Muscle of leg (tissue), 16 donors: ENCODE measurements at places on chromosomes 2 and 18. TPM values are rescaled to one million over a fixed set of nuclear protein-coding genes. Genes with fewer than 3 reads are reported as not detected.

The SLC20A1 gene
- 20.8 TPM for polyA plus RNA-seq

GRCh38 chr2:226408141-226408540 is 391.5 kb downstream of the IRS1 start:
- DNase-seq, result no peak

The CD207 gene
- polyA plus RNA-seq, result 0.36 TPM

DNA sequence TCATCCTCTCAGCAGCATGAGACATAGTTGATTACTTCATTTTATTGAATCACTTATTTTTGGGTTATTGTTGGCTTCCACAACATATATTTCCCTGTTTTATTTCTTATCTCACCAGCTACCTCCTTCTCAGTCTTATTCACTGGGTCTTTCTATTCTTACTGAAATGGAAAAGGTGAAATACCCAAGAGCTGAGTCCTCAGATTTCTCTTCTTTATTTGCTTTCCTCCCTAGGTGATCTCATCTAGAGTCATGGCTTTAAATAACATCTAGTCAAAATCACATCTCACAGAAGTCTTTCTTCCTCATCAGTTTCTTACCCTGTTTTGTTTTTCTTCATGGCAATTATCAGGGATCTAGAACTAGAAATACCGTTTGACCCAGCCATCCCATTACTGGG is 105.0 kb upstream of the RBBP8 start:
- no peak for DNase-seq

The ITGAV gene
- polyA plus RNA-seq, result 33.0 TPM

GRCh38 chr18:523561-523960 is 23.1 kb upstream of the COLEC12 start:
- no peak for DNase-seq

The RNF144A gene
- 13.7 TPM for polyA plus RNA-seq

DNA sequence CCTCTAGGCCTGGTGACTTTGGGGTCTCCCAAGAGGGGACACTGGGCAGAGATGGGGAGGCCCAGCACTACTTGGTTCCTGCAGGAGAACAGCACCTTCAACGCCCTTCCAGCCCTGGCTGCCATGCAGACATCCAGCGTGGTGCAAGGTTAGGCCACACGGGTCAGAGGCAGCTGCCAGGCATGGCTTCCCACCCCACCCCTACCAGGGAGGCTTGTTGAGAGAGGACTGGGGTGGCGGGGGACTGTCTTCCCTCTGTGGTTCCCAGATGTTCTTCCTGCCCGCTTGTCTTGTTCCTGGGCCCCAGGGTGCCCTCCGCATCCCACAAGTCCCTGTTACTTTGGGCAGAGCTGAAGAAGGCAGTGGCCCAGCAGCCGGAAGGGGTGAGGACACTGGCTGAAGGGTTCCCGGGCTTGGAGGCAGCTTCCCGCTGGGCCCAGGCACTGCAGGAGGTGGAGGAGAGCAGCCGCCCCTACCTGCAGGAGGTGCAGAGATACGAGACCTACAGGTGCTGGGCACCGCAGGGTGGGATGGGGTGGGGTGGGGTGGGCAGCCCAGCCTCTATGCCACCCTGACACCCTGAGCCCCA is 4.5 kb downstream of the PROM2 start:
- DNase-seq, result no peak

DNA sequence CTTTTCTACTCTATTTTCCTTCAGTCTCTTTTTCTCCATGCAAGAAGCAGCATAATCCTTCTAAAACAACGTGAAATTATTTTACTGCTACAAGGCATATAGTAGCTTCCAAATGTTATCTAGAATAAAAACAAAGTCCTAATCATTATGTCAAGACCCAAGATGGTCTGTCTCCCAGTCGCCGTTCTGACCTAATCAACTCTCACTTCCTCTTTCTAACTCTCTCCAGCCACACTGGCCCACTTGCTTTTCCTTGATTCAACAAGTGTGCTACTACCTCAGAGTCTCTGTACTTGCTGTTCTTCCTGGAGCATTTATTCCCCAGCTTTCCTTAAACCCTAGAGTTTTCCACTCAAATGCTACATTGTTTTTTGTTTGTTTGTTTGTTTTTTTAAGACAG is 1491.2 kb downstream of the LRP1B start:
- DNase-seq, result no peak

- no peak for DNase-seq
Observed at GRCh38 chr18:10402871-10403559, 51.4 kb upstream of the APCDD1 start.

The CKAP2L gene
- polyA plus RNA-seq, result 8.3 TPM

The EVA1A gene
- polyA plus RNA-seq, result 12.7 TPM

DNA sequence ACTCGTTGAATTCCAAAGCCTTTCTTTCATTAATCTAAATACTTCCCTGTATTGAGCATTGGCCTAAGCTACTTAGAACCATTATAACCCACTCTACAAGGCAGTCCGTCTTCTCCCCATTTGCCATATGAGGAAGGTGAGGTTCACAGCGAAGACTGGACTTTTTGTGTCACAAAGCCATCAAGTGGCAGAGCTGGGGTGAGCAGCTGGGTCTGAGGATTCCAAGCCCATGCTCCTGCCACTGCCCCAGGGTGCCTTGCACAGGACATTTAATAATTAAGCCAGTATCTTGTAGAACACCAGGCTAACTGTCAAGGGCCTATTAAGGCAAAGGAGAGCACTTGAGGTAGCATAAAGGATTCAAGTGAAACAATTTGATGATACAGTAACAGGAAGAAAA is 68.8 kb upstream of the ZNF397 start:
- DNase-seq, result no peak

- no peak for DNase-seq
Observed at GRCh38 chr2:74571058-74571457, 16.5 kb downstream of the DOK1 start.

GRCh38 chr2:241505086-241505780 is 3.2 kb downstream of the STK25 start:
- DNase-seq, result no peak

DNA sequence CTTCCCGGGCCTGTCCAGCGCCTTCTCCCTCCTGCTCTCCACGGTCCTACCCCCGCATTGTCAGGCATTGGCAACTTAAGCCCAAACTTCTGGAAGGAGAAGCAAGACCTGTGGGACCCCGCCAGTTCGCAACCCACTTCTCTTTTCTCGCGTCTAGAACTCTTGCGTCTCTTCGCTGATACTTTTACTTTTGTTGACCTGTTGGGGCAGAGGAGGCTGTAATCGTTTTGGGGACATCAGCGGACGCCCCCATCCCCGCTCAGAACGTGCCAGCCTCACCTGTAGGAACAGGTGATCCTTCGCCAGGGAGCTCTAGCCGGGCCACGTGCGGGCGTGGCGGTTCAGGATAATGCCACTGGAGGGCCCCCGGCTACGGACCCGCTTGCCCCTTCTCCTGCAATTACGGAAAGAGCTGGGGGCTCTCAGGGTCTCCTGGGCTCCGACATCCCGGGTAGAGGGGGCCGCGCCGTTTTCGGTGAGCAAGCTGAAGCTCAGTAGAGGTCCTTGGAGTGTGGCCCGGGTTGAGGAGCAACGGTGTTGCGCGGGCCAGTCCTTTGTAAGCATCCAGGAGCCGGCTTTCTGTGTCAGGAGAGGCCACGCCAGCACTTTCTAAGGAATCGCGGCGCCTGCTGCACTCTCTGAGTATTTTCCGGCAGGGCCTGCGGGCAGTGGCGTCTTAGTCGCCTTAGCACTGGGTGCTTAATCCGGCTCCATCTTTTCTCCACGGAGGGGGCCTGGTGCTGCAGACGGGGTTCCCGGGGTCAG is 1.6 kb downstream of the MTCL1 start:
- peak; percentile 60 for DNase-seq

- DNase-seq, result peak; percentile 42
Observed at GRCh38 chr18:48780201-48780912, 170.4 kb downstream of the SMAD7 start.

The MAL gene
- 3.2 TPM for polyA plus RNA-seq

DNA sequence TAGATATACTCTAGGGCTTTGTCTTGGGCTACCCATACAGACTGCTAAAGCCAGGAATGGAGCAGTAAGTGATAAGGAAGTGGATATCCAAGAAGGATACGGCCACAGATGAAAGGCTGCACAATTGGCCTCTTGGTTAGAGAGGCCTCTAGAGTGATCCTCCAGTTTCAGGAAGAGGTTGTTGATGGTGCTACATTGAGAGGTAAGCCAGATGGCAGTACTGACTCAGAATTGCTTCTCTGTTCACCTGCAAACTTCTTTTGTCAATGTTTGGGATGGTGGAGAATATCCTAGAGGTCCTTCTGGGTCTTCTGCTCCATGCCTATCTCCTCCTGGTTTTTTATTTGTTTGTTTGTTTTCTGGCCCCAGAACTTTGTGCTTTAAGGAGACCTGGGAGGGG is 226.8 kb upstream of the LRRTM1 start:
- DNase-seq, result no peak

DNA sequence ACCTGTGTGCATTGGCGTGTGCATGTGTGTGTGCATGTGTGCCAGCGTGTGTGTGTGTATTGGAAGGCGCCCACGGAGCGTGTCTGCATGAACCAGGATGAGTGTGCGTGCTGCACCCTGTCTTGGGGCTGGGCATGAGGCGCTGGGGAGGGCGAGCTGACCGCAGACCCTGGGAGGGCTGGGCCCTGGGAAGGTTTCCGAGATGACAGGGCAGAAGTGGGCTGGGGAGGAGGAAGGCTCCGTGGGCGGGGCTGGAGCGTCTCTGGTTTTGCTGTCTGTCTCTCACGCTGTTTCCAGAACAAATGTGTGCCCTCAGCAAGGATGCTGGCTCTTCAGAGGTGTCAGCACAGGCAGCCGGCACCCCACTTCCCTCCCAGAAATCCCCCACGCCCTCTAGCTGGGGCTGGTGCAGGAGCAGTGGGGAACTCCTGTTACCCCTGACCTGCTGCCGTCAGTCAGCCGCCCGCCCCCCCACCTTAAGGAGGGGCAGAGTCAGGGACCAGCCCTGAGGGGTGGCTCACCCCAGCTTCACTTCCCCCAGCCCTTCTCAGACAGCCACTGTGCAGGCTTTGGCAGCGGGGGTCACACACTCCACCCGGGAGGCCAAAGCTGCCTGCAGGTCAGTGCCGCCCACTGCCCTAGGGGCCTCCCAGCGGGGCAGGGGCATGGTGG is at the start of gene GPR35:
TSS of gene GPR35 (plus strand) at position 531 of the 672 bp plus-strand sequence. CDS start 4,473 bp downstream, outside the sequence.
- DNase-seq, result peak; percentile 27

The ARHGAP28 gene
- polyA plus RNA-seq, result 26.6 TPM

DNA sequence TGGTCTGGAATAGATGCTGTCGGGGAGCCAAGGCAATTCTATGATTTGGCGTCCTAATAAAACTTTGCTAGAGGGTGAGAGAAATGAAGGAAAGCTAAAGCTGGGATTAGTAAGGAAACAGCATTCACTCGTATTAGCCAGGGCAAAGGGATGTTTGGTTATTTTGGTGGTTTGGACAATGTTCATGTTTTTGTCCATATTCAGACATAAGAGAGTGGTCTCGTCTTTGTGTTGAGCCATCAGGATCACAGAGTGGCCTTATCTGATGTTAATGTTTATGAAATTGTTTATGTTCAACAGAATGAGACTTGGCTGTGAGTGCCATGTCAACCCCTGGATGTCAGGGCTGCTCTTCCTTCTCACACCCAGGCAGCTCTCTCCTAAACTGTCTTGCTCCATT is 58.9 kb upstream of the EPC2 start:
- DNase-seq, result no peak

DNA sequence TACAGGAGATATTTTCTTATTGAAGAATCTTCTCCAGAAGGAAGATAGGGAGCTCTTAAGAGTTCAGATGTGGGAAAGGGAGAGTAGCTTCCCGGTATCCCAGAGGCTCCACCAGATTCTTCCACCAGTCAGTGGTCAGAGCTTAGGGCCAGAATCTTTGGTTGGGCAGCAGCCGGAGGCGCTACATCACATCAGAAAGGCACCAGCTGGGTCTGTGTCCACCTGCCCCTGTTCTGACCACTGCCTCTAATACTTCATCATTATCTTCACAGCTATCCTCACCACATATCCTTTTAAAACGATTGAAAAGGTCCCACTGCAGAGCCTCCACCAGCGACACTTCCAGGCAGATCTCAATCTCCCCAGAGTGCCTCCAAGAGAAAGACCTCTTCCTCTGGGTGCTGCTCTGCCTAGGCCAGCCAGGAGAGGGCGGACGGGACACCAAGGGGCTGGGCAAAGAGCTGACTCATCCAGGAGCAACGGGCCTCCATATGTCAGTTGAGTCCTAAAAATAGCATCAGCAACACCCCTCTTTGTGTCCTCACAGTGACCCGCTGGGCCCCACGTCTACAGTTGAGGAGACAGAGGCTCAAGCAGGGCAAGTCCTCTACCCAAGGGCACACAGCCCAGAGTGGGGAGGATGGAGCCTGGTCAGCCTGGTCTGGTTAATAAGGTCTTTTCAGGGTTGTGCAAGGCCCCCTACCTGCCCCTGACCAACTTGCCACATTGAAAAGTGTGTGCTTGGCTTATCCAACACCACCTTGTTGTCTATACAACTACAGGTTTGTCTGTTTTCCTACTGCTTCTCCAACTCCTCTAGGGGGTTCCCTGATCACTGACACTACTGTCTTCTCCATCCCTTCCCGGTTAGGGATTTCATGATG is 81.2 kb downstream of the ADD2 start:
- DNase-seq, result peak; percentile 56

DNA sequence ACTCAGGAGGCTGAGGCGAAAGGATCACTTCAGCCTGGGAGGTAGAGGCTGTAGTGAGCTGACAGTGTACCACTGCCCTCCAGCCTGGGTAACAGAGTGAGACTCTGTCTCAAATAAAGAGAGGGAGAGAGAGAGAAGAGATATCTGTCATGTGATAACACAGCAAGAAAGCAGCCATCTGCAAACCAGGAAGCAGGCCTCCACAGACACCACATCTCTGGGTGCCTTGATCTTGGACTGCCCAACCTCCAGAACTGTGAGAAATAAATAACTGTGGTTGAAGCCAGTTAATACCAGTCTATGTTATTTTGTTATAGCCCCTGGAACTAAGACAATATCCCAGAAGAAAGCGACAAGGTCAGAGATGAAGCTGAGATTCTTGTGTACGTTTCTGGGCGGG is 2.6 kb upstream of the CCDC68 start:
- no peak for DNase-seq

The IL36G gene
- not detected for polyA plus RNA-seq

DNA sequence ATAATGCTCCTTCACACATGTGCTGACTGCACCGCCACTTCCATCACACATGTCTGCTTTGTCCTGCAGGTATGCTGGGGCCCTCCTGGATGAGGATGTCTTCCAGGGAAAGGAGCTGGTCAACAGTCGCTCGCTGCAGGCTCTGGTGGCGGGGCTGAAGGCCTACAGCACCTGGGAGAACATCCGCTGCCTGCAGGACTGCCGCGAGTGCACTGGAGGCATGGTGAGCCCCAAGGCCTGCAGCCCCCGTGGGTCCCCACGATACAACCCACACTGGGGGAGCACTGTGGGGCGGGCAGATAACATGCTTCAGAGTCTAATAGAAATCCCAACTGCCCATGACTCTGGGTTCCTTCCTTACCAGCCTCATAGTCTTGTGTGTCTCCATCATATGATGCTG is 187.3 kb upstream of the BCL2L11 start:
- DNase-seq, result no peak

The KCNG3 gene
- not detected for polyA plus RNA-seq

DNA sequence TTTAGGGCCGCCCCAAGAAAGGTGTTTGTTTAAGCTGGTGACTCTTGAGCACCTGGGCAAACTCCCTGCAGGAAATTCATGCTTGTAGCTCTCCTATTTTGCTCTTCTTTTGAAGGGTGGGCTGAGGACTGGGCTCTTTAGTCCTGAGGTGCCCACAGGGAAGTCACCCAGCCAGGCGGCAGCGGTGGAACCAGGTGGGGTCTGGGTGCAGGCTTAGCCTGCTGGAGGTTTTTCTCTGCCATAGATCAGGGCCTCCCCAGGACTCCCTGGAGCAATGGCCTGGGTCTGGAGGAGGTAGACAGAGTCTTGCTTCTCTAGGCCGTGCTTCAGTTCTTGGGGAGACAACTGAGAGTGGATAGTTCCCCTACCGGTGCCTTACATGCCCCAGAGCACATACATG is 99.9 kb downstream of the CLIP4 start:
- no peak for DNase-seq
